ENCODE measurements at places on chromosomes 7 and 10.

- DNase-seq, result no peak
These were observed 50.5 kb upstream of the COL13A1 start for GRCh38 chr10:69751214-69751613.

DNA sequence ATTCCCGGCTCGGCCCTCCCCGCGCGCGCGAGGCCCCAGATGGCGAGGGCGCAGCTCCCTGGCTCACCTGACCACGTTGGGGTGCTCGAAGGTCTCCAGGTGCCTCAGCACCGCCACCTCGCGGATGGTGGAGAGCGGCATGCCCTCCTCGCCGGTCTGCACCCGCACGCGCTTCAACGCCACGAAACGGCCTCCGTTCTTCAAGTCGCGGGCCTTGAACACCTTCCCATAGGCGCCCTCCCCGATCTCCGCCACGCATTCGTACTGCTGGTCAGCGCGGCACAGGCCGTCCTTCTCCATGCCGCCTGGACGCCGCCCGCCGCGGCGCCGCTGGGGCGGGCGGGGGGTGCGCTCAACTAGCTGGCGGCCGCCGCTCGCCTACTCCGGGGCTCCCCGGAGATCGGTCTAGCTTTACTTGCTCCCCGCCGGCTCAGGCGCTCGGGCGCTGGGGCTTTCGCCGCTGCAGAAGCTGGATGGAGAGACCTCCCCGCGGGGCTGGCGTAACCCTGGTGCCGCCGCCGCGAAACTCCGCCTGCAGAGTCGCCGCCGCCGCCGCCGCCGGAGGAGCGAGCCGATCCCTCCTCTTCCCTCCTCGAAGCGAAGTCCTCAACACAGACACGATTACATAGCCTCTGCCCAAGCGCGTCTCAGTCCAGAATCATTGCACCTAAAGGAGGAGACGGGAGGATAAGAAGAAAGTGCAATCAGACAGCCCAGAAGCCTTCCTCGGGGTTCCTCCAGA, 3.2 kb downstream of the CDK6 start:
- DNase-seq, result peak; percentile 86

DNA sequence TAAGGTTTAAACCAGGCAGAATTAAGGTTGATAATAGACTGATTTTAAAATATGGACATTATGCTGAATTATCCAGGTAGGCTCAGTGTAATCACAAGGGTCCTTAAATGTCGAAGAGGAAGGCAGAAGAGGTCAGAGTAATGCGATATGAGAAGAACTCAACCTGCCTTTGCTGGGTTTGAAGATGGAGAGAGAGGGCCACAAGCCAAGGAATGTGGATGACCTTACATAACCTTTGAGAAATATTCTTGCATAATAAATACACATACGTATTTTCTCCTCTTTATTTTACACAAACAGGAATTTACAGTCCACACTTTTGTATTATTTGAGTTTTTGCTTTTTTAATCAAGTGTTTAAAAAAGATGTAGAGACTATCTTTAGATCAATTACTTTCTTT, 88.5 kb downstream of the ST7 start:
- no peak for DNase-seq

- no peak for DNase-seq
These were observed 34.2 kb downstream of the FIGNL1 start for GRCh38 chr7:50415844-50416364.

GRCh38 chr7:73628504-73628903, 4.2 kb upstream of the MLXIPL start:
- DNase-seq, result no peak

DNA sequence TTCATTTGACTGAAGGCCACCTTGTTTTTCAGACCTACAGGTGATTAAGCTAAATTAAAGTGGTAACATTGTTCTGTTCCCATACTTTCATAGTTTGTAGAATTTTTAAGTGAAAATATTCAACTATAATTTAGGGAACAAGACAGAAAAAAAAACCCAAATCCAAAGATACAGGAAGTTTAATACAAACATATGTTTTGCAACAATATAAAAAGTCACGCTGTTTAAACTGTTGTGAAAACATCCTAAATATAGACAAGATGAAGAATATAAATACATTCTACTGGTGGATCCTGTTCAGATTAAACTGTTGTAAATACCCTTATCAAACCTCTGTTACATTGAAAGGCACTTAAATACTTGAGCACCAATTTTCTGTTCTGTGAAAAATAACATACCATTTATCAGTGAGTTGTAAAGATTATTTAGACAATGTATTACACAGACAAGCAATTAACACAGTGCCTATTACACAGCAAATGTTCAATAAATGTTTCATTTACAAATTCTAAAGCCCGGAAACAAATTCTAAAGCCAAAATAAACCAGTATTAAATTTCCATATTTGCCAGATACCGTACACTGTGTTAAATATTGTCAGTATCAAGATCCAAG, 14.2 kb downstream of the ASZ1 start:
- DNase-seq, result no peak

GRCh38 chr7:7585241-7585928, 18.7 kb downstream of the MIOS start:
- no peak for DNase-seq

DNA sequence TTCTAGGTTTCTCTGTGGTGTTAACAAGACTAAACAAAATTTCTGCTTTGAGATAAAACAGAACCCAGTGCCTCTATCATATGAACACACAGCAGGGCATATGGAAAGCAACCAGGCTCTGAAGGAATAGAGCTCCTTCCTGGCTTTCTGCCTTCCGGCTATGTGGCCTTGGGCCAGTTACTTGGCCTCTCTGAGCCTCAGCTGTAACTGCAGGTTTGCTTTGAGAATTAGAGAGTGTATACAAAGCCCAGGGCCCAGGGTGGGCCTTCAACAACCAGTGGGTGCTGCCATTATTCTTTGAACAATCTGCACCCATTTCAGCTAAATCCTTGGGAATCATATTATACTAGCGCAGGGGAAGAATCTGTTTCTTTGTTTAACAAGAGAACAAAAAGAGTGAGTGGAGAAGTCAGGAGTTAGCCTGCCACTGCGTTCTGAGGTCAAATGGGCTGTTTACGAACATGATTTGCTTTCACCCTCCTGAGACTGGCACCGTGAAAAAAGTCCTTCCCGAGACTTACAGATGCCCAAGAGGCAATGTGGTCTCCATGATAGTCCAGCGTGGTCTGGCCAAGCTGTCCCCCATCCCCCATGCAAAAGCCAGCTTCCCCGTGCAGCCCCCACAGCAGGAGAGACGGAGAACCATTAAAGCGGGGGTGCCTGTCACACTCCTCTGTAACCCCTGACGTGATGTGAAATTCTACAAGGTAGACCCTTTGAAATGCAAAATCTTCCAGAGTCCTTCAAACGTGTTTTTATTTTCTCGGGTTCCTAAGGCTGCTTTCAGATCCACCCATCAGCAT, 4.9 kb downstream of the FAM53B start:
- DNase-seq, result no peak

DNA sequence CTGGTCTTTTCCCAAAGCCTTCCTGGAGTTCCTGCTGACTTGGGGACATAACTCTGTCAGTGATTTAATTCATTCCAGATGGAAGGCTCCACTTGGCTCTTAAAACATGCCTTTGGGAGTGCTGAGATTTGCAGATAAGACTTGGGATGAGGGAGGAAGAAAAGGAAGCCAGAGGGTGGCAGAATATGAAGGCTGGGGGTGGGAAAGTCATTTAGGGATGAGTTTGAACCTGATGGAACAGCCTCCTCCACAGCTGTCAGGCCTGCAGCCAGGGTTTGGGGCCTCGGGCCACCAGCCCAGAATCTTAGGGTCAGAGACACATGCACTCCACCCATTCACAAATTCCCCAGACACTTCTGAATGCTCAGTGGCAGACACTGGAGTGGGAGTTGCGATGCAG, 28.4 kb upstream of the EIF5AL1 start:
- no peak for DNase-seq

GRCh38 chr10:94358480-94358879, 4.3 kb downstream of the NOC3L start:
- no peak for DNase-seq

- DNase-seq, result no peak
These were observed 94.3 kb downstream of the IQUB start for GRCh38 chr7:123440101-123440548.
